Stimulated activated CD4-positive, alpha-beta T cell treated with anti-CD3 and anti-CD28 coated beads, Interleukin-4, amount 100 ng/mL, for 48 hours (primary cell): ENCODE measurements at places on chromosomes 16 and 17.

- no peak for DNase-seq
Measured at GRCh38 chr16:25052151-25052511, 37.0 kb upstream of the ARHGAP17 start.

DNA sequence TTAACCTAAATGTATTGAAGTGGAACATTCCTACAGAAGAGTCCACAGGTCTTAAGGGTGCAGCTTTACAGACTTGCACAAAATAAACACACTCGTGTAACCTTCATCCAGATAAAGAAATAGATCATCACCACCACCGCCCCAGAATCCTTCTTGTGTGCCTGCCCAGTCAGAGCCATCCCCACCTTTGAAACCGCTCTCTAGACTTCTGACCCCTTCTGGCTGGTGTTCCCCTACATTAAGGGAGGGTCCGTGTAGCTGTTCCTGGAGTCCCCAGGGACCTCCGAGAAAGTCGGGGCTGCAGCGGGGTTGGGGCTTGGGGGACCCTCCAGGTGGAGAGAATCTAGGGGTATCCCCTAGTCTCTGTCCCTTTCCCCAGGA, 9.4 kb downstream of the TBX4 start:
- no peak for DNase-seq

DNA sequence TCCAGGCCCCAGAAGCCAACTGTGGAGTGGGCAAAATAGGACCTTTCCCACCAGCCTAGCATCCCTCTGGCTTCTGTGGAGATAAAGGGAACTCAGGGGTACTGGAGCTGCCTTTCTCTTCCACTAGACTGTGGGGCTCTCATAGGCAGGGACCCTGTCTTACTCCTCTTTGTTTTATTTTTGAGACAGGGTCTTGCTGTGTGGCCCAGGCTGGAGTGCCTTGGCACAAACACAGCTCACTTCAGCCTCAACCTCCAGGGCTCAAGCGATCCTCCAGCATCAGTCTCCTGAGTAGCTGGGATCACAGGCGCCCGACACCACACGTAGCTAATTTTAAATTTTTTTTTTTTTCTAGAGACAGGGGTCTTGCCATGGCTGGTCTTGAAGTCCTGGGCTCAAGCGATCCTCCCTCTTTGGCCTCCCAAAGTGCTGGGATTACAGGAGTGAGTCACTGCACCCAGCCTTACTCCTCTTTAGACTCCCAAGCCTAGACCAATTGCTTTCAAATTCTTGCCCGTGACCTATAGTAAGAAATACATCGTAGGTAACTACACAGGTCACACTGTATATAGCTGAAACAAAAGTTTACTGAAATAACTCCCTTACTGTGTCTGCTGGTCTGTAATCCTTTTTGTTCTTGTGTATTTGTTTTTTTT, 2.6 kb downstream of the RAI1 start:
- no peak for DNase-seq

- DNase-seq, result no peak
Measured at GRCh38 chr16:23518435-23518891, 8.2 kb upstream of the GGA2 start.

- DNase-seq, result no peak
Measured at GRCh38 chr16:66146798-66147197, 219.7 kb upstream of the CDH5 start.

- DNase-seq, result no peak
Measured at GRCh38 chr16:82199209-82199608, 29.2 kb upstream of the MPHOSPH6 start.

GRCh38 chr17:1882836-1883235, 53.0 kb downstream of the RPA1 start:
- no peak for DNase-seq

- DNase-seq, result no peak
Measured at GRCh38 chr16:21179126-21179982, 20.9 kb downstream of the LDAF1 start.

GRCh38 chr17:50255766-50256635, 18.3 kb upstream of the TMEM92 start:
- no peak for DNase-seq

GRCh38 chr17:37791447-37792399, 46.9 kb upstream of the HNF1B start:
- peak; percentile 35 for DNase-seq

- no peak for DNase-seq
Measured at GRCh38 chr16:52492789-52493357, 54.1 kb downstream of the TOX3 start.

GRCh38 chr16:86129541-86129940, 230.6 kb downstream of the IRF8 start:
- DNase-seq, result no peak

DNA sequence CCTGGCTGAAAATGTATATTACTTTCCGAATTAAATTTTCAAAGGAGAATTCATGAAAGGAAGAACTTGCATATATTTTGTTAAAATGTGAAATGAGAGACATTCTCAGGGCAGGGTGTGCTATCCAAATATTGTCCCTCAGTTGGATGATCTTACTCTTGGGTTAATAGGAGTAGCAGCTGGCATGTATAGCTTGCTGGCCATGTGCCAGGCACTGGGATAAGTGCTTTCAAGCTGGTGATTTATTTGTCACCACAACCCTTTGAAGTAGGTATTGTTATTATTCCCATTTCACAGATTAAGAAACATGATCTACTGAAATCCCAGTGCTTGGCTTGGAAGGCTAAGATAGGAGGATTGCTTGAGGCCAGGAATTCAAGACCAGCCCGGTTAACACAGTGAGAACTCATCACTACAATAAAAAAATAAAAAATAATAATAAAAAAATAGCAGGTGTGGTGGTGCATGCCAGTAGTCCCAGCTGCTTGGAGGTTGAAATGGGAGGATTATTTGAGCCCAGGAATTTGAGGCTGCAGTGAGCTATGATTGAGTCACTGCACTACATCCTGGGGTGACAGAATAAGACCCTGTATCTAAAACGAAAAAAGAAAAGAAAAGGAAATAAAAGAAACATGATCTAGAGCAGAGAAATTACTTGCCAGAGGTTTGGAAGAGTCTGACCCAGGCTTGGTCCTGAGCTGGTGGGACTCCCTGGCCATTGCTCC, 11.6 kb upstream of the MPHOSPH6 start:
- DNase-seq, result no peak
